Activated gamma-delta T cell treated with Interleukin-2 at 50 U/mL for 16 hours (primary cell): ENCODE measurements at places on chromosomes 5 and 9.

DNA sequence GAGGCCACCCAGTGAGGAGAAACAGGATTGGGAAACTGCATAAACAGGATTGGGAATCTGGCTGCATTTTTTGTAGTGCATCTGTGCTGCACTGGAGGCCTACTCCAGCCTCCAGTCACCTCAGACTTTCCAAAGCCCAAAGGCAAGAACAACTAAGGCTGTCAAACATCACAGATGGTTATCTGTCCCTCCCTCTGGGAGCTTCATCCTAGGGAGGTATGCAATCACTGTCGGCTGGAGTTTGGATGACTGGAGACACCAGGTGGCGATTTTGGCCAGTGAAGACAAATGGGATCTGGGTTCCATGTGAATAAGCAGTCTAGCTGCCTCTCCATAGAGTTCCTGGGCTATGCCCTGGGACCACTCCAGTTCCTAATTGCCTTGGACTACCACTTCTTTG is 9.3 kb upstream of the SPINK13 start:
- no peak for DNase-seq

DNA sequence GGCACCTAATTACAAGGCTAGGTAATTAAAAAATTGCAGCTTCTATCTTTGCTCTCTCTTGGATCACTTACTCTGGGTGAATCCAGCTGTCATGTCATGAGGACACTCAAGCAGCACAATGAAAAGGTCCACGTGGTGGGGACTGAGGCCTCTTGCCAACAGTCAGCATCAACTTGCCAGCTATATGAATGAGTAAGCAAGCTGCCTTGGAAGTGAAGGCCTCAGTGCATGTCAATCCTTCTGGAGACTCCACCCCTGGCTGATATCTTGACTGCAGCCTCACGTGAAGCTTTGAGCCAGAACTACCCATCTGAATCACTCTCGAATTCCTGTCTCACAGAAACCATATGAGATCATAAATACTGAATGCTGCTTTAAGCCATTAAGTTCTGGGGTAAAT is 140.5 kb downstream of the SNX18 start:
- no peak for DNase-seq

DNA sequence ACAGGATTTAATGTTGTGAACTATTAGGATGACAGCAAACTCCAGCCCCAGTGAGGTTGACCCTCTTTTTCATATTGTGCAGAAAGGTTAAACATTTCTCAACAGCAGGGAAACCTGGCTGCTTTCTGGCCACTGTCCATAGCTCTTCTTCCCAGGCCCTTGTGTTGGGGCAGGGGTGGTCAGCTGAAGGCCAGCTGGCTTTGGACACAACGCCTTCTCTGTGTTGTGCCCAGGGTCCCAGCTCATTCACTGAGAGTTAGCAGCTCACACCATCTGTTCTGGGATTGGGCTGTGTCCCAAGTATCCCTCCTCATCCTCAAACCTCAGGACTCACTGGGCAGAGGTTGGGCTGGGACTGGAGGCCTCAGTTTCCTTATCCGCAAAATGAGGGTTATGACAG is 1.3 kb downstream of the FGD3 start:
- no peak for DNase-seq

DNA sequence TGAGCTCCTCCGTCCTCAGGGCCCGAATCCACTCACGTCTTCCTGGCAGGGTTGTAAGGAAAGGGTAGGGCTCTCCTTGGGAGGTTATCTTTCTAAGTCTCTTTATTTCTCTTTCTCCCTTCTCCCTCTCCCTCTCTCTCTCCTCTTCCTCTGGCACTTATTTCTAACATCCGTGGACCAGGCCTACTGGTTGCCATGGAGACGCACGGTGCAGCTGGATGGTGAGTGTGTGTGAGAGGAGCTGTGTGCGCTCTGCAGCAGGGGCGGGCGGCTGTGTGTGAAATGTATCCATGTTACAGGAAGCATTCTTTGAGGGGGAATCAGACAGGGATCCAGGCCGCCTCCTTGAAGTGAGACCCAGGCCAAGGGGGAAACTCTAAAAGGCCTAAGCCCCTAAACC is 32.2 kb downstream of the PCDH1 start:
- DNase-seq = no peak

GRCh38 chr5:142202282-142202681 is 93.7 kb downstream of the NDFIP1 start:
- DNase-seq = no peak

- DNase-seq = no peak
Observed at GRCh38 chr5:103232393-103232999, 26.1 kb upstream of the MACIR start.
